ENCODE measurements at places on chromosomes 11 and 22. TPM values are rescaled to one million over a fixed set of nuclear protein-coding genes. Genes with fewer than 3 reads are reported as not detected.

- no peak for DNase-seq
Observed at GRCh38 chr11:103947546-103947919, 88.9 kb upstream of the DDI1 start.

Gene STX5
- 67.9 TPM for total RNA-seq

- peak; percentile 61 for DNase-seq
Observed at GRCh38 chr11:60193687-60194433, 11.0 kb upstream of the MS4A6A start.

GRCh38 chr22:48799227-48799970, 1028.3 kb downstream of the BRD1 start:
- DNase-seq = no peak

Gene MMP13
- total RNA-seq = not detected

DNA sequence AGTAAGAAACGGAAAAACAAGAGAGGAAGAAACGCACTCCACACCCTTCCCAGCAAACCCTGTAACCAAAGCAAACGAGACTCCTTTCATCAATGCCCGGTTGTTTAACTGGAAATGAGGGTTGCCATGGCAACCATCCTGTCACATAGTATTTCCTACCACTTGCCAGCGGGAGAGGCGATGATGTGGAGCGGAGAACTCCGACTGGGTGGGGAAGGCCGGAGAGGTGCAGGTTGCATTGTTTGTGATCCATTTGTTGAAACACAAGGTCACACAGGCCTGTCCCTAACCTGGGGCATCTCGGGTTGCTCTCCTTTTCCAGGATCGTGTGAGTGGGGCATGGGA, 609.9 kb downstream of the BUD13 start:
- no peak for DNase-seq

Gene OR8A1
- total RNA-seq = not detected

DNA sequence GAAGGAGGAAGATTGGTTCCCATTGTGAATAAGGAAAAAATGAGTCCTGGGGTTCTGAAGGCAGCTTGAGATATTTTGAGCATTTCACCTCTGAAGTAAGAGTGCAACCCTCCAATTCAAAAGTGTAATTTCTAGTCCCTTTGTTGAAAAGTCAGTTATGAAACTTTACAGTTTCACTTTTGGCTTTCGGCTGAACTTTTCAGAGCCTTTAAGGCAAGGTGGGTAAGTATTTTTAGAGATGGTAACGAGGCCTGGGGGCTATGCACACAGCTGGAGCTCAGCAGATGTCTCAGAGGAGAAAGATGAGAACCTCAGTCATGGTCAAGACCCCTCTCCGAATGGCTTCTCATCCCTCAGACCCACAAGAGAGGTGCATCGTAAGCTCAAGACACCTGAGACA, 267.6 kb downstream of the KIRREL3 start:
- no peak for DNase-seq

- DNase-seq = no peak
Observed at GRCh38 chr11:30594646-30595411, 8.7 kb upstream of the MPPED2 start.

GRCh38 chr22:27046603-27047002, 389.2 kb downstream of the MIAT start:
- DNase-seq = no peak

DNA sequence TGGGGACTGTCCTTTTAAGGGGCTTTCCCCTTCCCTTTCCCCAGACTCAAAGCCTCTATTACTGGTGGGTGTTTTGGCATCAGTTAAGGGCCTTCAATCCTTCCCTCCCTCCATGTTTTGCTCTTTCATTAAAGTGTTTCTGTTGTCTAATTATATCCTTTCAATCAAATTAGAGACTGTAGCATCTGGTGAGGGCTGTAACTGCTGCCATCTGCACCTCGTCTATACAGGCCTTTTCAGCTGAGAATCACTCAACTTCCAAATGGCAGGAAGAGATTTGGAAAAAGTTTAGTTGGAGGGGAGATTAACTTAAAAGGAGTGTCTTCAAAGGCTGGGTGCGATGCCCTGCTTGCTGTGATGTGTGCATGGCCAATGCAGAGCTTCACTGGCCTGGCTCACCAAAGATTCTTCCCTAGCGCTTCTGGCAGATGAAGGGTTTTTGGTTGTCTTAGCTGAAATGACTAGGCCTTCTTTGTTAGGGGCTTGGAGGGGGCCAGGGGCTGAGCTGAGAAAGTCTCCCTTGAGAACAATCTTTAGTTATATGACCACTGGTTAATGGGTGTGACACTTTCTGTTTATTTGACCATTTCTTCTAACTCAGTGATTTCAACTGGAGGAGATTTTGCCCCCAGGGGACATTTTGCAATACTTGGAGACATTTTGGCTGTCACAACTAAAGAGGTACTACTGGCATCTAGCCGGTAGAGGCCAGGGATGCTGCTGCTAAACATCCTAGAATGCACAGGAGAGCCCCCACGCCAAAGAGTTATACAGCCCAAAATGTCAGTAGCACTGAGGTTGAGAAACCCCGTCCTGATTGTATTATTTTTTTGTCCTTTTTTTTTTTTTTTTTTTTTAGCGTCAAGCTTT, 7.5 kb downstream of the KREMEN1 start:
- no peak for DNase-seq

Gene OR52I2
- not detected for total RNA-seq

DNA sequence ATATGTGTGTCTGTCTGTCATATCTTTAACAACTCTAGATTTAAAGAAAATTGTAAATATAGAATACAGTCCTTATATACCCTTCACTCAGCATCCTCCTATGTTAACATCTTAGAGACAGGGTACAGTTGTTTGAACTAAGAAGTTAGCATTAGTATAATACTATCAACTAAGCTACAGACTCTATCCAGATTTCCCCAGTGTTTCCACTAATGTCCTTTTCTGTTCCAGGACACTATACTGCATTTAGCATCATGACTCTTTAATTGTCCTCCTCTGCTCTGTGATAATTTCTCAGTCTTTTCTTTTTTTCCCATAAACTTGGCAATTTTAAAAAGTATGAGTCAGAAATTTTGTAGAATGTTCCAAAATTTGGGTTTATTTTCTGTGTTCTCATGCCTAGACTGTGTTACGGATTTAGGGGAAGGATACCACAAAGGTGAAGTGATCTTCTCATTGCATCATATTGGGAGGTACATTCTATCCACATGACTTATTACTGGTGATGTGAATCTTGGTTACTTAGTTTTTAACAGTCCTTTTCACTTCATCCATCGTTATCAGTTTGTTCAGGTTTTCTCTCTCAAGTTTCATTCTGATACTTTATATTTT, 168.4 kb downstream of the SBF2 start:
- DNase-seq = no peak

- DNase-seq = no peak
Observed at GRCh38 chr11:59154610-59155009, 12.0 kb downstream of the FAM111A start.
